ENCODE measurements at places on chromosomes 5 and 9. TPM values are rescaled to one million over a fixed set of nuclear protein-coding genes. Genes with fewer than 3 reads are reported as not detected.

The PCDHGA9 gene
- polyA plus RNA-seq, result 0.24 TPM

DNA sequence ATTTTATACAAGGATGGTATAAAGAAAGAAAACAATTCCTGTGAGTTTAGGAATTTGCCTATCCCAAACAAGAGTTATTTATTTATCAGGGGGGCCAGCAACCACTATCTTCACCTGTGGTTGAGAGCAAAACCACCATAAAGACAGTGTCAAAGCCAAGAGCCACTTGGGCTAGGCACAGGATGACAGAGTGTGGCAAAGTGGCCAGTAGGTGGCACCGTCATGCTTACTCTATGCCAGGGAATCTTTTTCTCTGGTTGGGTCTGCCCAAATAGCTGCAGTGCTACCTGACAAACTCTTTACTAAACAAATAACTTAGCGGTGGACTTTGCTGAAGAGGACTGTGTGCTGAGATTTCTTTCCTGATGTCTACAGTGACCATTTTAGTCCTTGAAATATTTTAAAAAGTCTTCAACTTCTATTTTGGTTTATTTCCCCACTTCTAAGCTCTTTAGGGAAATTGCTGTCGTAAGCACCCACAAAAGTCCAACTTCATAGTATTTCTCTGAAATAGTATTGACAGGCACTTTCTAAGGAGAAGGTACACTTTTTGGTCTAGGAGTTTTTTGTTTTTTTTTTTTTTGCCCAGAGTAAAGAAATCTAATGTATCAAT lies 285.0 kb downstream of the RFX3 start:
- no peak for DNase-seq

- DNase-seq, result no peak
These were observed 13.7 kb downstream of the SMARCA2 start for GRCh38 chr9:2028888-2029287.

GRCh38 chr9:92263131-92263530 lies 30.4 kb downstream of the IARS1 start:
- DNase-seq, result no peak

DNA sequence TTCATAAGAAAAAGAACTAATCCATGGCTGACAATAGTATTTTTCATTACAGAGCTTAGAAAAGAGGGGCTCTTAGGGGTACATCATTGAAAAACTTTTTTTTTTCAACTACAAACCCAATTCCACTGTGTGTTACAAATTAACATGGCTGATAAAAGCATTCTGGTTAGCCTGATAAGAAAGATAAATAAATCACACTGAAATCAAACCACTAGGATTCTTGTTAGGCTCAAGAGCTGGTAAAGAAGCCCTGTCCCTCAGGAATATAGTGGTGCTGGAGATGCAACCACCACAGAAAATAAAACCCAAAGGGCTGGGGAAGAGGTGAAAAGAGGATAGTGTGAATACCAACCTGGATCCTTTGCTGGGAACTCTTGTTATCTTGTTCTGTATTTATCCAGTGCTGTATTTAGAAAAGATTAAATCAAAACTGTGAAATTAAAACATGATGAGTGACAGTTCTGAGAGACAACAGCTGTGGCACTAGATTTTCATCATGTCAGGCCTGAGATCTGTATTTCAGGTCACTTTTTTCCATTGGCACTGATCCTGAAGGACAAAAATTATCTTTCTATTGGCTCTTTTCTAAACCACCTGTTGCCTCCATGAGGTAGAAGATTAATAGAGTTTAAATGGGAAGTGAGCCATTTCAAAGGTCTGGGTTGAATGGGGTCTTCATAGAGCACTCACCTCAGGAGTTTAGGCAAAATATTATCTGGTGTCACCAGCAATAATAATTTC lies 118.6 kb downstream of the ARRDC3 start:
- DNase-seq, result no peak

GRCh38 chr5:60993425-60993824 lies 48.4 kb downstream of the NDUFAF2 start:
- DNase-seq, result no peak

- DNase-seq, result no peak
These were observed 466.1 kb downstream of the TLR4 start for GRCh38 chr9:118170032-118170955.

GRCh38 chr9:110047232-110047954 lies 160.6 kb downstream of the C9orf152 start:
- no peak for DNase-seq

DNA sequence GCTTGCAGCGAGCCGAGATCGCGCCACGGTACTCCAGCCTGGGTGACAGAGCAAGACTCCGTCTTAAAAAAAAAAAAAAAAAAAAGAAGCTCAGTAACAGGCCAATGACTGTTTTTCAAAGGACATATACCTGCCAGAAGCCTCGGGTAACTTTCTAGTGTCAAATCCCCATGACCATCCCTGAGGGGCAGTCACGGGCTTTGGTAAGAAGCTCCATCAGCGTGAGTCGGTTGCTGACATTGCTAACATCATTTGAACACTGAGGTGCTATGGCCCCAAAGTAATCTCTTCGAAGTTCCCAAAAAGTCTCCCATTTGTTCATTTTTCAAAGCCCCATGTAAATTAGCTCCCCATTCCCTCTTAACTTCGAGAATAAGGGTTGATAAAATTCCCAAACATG lies 11.6 kb downstream of the NAIP start:
- no peak for DNase-seq

DNA sequence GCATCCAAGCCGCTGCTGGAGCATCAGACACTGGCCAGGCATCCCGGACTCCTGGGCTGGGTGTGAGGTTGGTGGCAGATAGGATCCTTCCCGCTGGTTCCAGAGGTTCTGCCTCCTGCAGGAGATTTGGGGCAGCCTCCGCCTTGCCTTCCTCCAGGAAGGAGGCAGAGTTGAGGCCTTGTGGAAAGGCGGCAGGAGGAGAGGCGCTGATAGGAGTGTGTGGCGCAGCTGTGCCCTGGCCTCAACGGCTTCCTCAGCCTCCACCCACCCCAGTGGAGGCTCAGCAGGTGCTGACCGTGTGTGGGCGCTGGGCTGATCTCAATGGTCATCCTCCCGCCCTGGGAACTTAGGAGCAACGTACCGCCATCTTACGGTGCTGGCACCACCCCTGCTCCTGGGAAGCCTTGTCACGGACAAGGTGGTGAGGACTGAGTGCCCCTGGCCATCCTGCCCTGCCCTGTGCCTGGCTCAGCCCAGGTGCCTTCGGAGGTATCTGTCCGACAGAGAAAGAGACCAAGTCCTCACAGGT lies 10.2 kb downstream of the NCS1 start:
- DNase-seq, result no peak

GRCh38 chr9:14752871-14753270 lies 30.3 kb upstream of the CER1 start:
- DNase-seq, result no peak

The ZFAND5 gene
- polyA plus RNA-seq, result 39.2 TPM

DNA sequence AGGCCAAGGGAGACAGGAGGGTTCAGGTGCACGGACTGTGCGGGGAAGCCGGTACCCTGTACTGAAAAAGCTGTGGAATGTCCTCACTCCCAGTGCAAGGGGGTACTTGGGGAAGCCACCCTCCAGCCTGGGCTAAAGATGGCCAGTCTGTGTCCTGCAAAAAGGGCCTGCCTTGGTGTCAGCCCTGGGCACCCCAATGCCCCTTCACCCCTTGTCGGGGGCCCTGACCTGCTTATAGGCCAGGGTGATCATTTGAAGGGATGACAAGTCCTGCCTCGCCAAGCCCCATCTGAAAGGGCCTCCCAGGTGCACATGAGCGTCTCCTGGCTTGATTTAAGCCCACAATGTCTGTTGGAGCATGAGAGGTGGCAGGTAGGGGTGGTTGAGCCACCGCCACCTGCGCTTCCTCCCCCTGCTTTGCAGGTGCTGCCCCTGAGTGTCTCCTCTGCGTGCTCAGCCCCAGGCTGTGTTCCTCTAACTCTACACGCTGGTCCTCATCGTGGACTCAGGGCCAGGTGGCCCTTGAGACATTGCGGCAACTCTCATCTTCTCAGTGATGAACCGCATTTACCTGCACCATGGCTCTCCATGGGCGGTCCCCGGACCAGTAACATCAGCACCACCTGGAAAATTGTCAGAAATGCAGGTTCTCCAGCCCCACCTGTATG lies 97.0 kb downstream of the ANKRD33B start:
- DNase-seq, result no peak

- no peak for DNase-seq
These were observed 194.3 kb downstream of the TLE4 start for GRCh38 chr9:79766091-79766490.

GRCh38 chr9:114288193-114289091 lies 34.5 kb upstream of the ORM1 start:
- no peak for DNase-seq

Data from keratinocyte (primary cell).